ENCODE measurements at places on chromosomes 12 and 14.

DNA sequence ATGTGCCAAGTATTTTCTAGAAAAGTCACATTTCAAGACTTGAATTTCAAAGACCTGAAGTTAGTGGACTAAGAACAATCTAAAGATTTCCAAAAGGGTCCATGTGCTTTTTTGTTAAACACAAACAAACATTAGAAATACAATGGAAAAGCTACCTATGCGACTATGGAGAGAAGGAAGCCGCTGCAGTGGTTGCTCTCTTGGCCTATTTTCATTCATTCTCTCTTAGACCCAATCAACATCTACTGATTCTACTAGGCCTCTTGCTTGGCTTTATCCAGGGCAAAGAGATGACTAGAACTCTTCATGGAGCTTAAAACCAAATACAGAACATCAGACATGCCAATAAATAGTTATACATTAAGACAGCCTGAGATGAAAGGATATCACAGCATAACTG, 9.9 kb downstream of the FGD6 start:
- DNase-seq, result no peak

DNA sequence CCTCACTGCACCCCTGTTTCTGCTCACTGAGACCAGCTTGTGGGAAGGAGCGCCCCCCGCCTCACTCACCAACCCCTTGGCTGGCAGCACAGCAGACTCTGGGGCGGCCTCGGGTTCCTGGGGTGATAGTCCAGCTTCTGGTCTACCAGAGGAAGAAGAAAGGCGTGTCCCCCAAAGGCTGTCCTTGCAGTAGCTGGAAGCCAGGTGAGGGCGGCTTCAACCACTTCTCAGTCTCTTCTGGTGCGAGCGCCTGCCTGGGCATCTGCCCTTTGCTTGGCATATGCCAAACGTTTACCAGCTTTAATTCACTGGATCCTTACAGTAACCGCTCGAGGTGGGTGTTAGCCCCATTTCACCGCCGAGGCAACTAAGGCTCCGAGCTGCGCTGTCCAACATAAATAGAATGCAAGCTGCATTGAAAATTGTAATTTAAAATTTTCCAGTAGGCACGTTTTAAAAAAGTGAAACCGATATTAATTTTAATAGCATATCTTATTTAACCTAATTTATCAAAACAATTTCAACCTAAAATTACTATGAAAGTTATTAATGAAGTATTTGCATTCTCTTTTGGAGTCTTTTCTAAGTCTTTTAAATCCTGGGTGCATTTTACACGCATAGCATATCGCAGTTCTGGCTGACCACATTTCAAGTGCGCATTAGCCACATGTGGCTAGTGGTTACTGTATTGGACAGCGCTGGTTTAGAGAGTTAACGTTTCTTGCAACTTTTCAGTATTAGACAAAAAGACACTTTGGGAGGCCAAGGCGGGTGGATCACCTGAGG, 872 bp downstream of the FAM177A1 start:
- peak; percentile 76 for DNase-seq

DNA sequence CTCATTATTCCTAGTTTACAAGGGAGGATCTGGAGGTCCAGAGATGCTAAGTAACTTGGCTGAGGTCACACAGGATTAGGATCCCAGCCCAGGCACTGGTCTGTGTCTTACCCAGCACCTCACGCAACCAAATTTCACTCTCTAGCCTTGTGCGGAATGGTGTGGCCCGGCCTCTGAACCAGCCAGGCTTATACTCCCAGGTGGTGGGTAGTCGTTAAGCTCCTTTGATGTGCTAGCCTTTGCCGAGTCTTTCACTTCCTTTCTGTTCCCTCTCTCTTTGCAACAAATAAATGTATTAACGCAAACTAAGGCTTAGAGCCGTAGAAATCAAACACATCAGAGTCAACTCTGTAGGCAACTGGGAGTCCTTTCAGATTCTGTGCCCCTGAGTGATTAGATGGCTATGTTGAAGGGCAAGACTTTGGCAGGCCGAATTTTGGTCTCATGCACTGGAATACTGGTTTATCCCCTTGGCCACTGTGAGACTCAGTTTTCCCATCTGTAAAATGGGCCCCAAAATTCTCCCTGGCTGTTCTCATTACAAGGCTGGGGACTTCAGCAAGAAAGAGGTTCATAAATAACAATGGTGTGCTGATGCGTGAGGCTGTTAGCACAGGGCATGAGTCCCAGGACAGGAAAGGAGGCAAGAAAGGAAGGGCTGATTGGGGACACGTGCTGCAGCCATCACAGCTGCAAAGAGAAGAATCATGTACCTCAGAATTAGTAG, 126.3 kb downstream of the AACS start:
- DNase-seq, result no peak

DNA sequence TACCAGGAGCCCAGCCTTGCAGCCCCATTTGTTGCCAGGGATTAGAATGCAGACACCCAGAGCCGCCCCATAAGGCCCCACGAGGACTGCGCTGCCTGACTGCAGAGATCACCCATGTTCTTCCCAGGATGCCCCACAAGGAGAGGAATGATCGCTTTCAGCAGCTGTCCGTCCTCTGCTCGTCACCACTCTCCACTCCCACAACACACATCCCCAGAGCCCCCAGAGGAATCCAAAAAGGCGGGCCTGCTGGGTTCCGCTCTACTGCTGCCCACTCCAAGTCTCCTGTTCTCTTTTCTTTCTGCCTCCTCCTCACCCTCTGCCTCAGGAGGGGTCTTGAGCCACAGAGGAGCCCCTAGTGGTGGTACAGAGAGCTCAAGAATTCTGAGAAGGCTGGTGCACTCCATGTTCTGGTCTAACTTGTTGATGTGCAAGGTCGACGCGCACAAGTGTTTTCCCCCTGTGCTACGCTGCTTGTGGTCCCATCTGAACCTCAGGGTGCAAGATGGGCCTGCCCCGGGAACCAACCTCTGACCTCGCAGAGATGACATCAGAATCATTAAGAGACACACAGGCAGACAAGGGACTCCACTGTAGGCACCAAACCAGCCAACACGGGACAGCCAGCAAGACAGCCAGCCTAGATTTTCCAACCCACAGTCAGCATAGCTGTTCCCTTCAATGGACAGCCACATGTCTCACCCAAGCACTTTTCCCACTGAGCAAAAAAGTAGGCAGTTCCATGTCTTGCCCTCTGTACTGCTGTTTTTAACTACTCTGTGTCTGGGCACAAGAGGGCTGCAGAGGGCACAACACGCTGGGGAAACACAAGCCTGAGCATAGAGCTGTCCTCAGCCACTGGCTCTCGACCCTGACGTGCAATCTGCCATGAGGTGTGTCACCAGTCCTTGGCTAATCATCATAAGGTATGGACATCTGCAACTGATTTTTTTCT, 29.9 kb downstream of the PXN start:
- no peak for DNase-seq

DNA sequence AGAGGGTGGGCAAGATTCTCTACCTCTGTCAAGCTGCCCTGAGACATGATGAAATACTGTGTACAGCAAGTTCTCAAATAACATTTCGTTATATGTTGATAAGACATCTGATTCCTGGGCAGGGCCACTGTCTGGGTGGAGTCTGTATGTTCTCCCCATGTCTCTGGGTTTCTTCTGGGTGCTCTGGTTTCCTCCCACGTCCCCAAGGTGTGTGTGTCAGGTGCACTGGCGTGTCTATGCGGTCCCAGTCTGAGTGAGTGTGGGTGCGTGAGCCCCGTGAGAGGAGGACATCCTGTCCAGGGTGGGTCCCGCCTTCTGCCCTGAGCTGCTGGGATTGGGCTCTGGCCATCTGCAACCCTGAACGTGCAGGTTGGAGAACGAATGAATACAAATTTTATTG, 29.6 kb downstream of the KCTD10 start:
- DNase-seq, result no peak

DNA sequence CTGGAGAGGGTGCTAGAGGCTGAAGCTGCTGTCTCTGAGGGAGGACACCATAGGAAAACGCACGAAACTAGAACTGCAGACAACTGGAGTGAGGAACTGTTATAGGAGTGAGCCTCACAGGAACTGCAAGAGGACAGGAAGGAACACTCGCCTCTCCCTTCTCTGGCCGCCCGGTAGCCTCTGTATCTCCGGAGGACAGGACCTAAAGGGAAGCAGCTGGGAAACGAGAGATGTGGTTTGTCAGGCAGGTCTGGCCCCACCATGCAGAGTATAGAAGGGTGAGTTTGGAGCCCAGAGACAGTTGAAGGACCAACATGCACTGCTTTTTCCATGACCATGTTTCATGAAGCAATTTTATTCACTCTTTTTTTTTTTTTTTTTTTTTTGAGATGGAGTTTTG, 127.3 kb downstream of the EFCAB11 start:
- DNase-seq, result no peak

GRCh38 chr12:120121766-120122293, 5.3 kb upstream of the RAB35 start:
- no peak for DNase-seq

GRCh38 chr12:89622115-89622514, 86.5 kb downstream of the ATP2B1 start:
- no peak for DNase-seq

GRCh38 chr12:65948320-65949008, 124.2 kb downstream of the HMGA2 start:
- no peak for DNase-seq

DNA sequence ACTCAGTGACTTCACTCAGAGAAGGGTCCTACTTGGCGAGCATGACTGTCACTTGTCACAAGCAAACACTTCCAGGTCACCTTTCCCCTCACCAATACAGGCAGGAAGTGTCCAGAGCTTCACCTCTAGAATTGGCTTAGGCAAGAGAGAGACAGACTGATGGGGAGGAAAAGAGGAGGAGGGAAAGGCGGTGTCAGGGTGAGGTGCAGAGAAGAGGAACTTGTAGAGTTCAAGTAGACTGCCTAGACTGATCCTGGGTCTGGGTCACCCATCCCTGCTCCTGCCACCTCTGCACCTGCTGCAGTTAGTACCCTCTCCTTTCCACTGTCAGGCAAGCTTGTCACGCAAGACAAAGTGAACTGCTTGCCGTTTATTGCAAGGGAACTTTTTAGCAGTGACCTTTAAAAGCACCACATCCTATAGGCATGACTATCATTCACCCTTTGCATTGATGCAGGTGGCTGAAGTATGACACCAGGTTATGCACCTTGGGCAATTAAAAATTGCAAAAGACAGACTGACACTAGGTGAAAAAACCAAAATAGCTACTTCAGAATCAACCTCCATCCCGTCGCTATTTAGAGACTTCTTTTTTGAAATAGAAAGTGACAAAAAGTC, 292.4 kb downstream of the SYT1 start:
- no peak for DNase-seq

DNA sequence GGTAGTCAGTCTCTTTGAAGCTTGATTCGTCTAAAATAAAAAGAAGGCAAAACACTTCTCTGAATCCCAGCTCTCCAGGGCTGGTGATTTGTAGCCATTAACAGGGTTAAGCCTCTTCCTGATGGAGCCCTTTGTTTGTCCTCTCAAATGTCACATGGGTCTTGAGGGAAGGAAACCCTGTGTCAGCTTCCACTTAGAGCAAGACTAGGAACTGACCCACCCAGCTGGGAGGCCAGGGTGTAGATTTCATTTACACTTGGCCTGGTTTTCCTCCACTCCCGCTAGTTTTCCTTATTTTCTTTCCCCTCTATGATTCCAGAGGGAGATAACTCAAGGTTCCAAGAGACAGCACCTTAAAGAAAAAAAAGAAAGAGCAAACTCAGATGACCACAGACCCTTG, 230.5 kb upstream of the EGLN3 start:
- no peak for DNase-seq

DNA sequence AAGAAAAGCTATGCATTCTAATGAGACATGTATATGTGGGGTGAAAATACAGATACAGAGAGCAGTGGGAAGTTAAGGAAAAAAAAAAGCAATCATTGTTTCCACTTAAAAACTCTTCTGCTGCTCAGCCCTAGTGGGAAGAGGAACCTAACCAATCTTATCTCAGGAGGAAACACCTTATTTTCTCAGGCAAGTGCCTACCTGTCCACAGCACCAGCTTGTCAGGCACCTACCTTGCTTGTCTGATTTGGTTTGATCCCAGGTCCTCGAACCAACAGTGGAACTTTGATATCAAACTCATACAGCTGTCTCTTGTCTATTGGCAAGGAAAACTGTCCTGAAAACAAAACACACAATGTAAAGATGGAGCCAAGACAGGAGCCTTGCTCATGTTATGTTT, 22.4 kb downstream of the GNS start:
- peak; percentile 37 for DNase-seq

GRCh38 chr14:102500158-102500662, 9.4 kb downstream of the ANKRD9 start:
- no peak for DNase-seq

GRCh38 chr12:42794806-42795205, 205.3 kb upstream of the PRICKLE1 start:
- no peak for DNase-seq

DNA sequence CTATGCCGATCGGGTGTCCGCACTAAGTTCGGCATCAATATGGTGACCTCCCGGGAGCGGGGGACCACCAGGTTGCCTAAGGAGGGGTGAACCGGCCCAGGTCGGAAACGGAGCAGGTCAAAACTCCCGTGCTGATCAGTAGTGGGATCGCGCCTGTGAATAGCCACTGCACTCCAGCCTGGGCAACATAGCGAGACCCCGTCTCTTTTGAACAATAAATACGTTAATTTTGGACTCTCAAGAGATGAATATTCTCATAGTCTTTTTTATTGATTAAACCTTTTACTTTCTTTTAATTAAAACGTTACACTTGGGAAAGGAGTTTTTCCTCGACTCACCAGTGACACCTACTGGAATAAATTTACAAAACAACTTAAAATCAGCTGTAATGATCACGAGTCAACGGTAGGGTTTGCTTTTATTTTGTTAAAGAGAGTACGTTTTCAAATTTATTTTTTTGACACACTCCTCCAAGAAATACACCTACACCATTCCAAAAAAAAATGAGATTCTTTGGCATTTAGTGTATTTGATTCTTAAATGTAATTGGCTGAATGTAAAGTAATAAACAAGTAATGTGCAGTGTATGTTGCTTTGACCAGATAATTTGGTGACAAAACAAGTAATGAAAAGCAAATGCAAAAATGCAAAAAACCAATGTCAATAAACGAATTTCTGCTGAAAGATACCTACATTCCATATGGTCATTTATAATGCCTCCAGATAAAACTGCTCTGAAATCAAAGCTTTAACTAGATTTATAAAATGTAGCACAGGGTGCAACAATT, 687 bp upstream of the RPS29 start:
- peak; percentile 86 for DNase-seq

DNA sequence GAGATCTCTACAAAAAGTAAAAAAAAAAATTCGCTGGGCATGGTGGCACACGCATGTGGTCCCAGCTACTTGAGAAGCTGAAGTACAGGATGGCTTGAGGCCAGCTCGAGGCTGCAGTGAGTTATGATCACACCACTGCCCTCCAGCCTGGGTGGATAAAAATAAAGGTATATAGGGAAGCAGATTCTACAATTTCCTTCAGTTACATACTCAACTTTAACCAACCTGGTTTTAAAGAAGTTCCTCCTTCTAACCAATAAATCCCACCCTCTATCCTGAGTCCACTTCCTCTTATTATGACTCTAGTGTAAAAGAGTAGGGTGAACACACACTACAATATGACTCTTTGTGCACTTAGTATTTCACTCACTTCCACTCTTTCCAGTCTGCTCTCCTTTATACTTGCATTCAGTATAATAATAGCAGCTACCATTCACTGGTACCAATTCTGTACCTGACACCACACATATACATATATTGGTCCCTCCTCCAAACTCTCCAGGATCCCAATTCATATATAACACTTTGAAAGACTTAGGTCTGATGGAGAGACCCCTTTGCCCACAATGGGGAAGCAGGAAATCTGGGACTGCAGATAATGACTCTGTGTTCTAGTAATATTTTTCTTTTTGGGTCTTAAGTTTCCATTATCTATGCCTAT, 2.3 kb downstream of the ARF3 start:
- no peak for DNase-seq

GRCh38 chr12:45547822-45548221, 181.7 kb upstream of the ARID2 start:
- no peak for DNase-seq

Data from NCI-H2171 treated with DMSO at 0.1 percent for 48 hours (cell line).